ENCODE measurements at places on chromosomes 3 and 15.

GRCh38 chr3:14852058-14852594 lies 33.4 kb downstream of the FGD5 start:
- no peak for DNase-seq

DNA sequence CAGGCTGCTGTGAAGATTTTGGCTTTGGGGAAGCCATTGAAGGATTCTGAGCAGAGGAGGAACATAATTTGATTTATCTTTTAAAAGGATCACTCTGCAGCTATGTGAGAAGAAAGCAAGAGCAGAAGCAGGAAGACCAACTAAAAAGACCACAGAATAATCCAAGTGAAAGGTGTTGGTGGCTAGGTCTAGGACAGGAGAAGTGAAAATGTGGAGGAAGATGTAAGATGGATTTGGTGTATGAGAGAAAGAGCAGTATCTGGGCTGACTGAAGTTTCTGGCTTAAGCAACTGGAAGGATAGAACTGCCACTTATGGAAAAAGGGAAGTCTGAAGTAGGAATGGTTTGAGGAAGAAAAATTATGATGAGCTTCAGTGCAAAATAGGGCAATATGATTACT lies 62.0 kb downstream of the SFMBT1 start:
- no peak for DNase-seq

DNA sequence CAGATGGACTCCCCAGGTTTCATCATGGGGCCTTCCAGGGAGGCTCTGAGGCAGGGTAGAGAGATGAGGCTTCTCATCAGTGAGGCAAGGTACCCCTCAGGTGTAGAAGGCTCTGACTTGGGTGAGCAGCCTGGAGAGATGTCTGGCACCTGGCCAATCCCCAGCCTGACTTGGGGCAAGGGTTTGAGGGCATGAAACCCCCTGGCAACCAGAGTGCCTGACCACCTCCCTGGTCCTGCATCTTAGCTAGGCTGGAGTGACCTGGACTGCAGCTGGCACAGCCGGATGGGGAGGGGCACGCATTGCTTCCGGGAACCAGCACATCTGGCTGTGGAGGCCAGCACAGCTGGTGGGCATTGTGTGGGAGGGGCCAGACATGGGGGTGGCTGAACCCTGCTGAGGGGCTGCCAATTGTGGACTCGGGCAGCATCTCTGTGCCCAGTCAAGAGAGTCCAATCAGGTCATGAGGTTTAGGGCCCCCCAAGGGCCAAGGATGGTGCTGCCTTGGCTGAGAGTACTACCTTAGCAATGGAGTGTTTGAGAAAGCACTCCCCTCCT lies 1.9 kb downstream of the ZBTB47 start:
- no peak for DNase-seq

DNA sequence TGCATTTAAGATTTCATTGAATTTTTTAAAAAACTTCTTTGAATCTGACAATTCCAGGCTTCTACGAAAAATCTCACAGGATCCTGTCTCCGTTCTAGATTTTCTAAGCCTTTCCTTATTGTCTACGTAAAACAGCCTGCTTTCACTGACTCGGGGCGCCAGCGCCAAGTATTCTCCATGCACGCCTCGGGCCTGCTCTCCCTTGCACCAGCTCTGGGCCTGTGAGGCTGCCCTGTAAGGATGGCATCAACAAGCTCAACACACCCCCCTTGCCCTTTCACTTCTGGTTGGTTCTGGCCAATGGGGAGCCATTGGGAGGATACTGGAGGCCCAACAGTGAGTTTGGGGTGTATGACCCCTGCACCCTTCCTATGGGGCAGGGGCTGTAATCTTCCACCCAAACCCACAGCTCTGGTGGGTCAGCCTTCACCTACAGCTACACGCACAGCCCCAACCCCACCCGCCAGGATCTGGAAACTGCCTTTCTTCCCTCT lies 47.8 kb downstream of the SLC41A3 start:
- DNase-seq: no peak

GRCh38 chr15:72342385-72342784 lies 22.4 kb upstream of the CELF6 start:
- DNase-seq: peak; percentile 25

DNA sequence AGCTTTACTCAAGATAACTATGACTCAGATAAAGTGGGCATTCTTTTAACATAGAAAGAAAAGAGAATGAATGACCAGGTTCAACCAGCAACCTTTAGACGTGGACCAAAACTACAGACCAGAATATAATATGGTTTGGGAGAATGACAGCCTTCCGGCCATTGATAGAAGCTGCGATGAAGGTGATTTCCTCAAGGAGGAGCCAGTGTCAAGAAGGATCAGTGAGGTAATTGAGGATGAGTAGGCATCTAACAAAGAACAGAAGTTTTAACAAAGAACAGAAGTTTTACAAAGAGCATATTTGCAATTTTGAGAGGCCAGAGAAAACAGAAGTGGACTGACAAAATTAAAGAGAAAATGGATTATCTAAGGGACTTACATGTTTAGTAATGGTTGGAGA lies 289.0 kb upstream of the AGTR1 start:
- no peak for DNase-seq

DNA sequence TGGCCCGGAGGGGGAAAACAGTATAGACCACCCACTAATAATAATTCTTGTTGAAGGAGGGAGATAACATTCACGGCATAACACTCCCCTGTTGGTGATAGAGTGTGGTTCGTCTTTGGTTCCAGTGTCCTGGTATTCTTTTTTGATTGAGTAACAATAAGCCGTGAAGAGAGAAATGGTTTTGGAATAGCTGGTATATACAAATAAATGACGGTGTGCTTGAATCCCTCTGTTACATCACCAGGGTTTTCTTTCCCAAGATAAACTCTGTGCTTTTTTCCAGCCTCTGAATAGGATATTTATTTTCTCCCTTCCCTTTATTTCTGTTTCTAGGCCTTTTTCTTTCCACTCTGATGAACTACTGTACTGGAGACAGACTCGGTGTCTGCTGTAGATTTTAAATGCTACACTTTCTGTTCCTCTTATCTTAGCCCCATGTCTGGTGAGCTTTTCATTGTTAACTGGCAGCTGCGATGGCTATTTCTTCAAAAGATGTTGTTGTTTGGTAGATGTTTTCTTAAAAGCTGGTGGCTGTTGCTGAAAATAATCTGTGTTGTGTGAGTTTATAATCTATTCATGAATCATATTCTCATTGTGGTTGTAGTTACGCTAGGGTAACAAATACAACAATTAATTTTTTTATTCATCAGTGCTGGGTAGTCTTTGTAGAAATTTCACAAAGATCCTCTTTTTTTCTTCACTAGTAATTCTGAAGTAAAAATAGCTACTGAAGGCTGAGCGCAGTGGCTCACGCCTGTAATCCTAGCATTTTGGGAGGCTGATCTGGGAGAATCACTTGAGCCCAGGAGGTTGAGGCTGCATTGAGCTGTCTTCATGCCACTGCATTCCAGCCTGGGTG lies 15.5 kb upstream of the SCAANT1 start:
- DNase-seq: peak; percentile 51

All from hematopoietic multipotent progenitor cell treated with erythropoietin and hydrocortisone succinate and interleukin-3 and kit ligand, for 8 days (in vitro differentiated cells).